8988T (cell line): ENCODE measurements at places on chromosomes 5 and 9.

- no peak for DNase-seq
These were observed 21.4 kb upstream of the HMHB1 start for GRCh38 chr5:143790457-143791112.

DNA sequence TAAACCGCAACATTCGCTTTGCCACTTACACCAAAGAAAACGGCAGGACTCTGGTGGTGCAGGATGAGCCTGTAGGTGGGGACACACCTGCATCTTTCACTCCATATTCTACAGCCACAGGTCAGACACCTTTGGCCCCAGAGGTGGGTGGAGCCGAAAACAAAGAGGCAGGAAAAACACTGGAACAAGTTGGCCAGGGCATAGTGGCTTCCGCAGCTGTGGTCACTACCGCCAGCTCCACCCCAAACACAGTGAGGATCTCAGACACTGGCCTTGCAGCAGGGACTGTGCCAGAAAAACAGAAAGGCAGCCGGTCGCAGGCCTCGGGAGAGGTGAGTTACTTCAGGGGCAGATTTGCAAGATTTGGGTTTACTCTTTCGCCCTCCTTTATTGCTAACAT, 33.8 kb downstream of the KDM3B start:
- DNase-seq = no peak

DNA sequence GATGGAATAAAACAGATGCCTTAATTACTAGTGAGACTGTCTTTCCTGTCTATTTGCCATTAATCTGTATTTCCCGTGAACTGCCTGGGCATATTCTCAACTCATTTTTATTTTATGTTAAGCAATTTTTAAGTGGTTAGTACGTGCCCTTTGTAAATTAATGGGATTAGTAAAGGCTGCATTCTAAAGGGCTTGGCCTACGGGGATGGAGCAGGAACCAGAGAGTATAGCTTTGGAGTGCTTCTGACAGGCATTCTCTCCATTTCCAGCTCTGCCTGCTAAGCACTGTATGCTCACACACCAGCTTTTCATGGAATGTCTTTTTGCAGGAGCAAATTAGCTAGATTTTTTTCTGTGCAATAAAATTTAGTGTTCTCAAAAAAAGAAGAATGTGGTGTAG, 241.2 kb downstream of the MCTP1 start:
- DNase-seq = no peak

DNA sequence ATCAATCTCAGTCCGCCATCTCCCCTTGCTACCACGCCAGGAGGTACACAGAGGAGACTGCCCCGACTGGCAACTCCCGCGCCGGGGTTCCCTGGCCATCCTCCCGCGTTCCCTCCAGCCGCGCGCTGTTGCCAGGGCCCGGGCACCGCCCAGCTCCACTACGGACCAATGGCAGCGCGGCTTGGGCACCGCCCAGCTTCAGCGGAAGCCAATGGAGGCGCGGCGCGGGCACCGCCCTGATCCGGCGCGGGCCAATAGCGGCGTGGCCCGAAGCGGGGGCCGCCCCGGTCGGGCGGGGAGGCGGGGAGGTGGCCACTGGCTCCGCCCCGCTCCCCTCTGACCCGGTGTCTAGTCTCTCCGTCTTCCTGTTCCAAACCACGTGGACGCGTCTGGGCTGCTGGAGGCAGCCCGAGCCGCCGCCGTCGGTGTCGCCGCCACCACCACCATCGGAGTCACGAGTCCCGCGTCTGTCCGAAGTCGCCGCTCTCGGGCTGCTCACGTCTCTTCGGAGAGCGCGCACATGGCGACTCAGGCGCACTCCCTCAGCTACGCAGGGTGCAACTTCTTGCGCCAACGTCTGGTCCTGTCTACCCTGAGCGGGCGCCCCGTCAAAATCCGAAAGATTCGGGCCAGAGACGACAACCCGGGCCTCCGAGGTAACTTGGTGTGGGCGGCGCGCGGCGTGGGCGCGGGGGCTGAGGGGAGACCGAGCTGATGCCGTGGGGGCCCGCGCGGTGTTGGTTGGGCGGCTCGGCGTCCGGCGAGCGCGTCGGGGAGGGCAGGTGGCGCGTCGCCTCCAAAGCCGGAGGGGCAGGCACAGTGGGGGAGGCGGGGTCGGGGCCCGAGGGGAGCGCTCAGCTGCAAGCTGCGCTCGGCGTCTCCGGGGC, at the start of gene RCL1:
RCL1 (plus strand) TSS at position 373 of the 887 bp plus-strand sequence; CDS start at position 521, 148 bp downstream.
- peak; percentile 73 for DNase-seq

- no peak for DNase-seq
These were observed 235.6 kb upstream of the TUSC1 start for GRCh38 chr9:25913806-25914205.

DNA sequence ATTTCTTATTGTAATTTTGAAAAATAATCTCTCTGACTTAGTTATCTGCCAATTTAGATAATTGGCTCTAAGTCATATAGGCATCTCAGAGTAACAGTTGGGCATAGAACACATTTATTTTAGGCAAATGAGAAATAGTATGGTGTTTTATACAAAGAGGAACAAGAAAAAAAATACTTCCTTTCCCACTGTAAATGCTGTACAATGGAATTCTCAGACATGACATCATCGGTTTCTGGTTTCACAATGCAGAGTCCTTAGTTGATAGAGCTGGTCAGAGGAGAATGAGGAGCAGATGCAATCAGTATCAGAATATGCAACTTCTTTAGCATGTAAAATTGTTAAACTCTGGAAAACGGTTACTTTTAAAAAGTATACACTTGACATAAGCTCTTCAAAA, 49.4 kb downstream of the PLK2 start:
- no peak for DNase-seq

DNA sequence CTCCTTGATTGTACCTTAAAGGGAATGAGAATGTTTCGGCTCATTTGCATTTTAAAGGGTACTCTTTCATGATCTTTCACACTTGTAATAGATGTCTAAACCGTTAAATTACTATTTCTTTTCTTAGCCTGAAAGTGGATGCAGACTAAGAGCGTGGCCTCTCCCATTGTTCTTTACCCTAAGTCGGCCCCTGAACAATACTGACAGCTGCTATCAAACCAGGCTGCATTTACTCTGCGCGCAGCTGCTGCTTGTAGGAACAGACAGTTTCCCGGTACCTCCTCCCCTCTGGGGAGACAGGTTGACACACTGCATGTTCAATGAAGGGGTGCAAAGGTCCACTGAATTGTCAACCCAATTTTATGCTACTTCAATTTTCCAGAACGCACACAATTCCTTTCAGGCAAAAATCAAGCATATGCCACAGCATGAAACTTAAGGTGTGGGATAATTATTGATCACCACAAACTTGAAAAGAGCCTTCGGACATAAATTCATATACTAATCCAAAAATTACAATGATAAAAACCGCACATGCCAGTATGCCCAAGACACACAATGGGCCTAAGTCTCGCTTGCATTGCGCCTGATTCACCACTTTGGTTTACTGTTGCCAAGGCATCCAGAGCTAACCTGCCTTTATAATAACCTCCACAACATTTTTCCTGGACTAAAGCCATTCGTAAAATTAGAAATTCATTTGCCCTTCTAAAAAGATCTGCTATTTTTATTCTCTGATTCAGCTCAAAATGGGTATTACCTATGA, 39.7 kb downstream of the TLE1 start:
- no peak for DNase-seq

DNA sequence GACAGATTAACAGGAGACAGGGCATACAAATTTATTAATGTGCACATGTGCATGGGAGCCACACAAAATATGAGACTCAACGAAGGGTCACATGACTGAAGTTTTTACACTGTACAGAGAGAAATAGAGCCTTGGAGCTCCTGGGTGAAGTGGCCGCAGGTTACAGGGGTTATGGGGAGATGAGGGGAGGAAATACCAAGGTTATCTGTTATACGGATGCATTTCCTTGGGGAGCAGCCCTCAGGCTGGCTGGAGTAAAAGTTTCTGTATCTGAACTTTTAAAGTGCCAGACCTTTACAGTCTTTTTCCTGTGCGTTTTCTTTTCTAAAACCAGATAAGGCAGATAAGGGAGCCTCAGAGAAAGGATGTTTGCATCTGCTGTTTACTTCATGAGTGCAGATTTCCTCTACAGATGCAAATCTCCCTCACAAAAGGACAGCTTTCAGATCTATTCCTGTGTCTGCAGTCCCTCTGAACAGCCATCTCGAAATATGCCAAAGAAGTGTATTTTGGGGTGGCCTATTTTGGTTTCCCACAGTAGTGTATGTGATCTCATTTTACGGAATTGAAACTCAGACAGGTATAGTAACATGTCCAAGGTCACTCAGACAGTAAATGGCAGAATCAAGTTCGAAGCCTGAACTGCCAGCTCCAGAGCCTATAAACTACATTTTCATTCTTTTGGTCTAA, 139.3 kb upstream of the FBXL17 start:
- DNase-seq = no peak

DNA sequence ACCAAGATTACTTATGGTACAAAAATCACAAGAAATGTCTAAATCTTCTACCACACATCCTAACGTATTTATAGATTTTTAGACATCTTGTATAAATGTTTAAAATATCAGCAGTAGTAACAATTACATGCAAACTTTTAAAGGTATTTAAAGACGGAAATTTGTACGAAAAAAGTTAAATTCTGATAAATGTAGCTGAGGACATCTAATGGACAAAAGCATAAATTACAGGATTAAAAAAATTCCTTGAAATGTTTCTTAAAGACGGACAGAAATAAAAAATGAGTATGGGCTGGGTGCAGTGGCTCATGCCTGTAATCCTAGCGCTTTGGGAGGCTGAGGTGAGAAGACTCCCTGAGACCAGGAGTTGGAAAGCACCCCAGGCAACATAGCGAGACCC, 15.8 kb downstream of the ERCC8 start:
- DNase-seq = no peak

DNA sequence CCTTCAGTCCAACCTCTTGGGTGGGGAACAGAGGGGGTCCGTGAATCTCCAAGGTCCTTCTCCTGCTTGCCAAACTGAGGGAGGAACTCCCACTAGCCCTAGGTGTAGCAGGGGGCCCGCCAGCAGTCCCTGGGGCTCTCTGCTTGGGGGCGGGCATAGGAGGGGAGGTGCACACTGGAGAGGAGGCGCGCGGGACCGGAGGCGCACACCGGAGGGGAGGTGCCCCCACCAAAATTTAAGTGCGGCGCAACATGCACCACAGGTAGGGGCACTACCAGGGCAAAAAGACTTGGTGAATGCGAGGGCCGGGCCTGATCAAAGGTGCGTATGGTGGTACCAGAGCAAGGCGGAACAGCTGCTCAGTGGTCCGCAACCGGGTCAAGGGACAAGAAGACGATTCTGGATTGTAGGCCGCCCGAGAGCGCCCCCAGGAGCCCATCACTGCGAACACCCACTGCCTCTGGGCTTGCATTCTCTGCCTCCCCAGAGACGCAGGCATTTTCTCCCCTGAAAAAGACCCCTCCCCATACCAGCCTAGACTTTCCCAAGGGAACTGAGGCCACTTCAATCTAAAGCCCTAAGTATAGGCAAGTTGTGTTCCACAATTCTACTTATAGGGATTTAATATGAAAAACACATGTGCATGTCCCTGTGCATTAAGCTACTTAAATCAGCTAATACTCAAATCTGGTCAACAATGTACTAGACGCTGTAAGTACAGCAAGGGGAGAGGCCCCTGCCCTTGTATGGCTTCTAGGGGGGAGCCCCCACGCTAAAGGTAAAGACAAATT, 50.6 kb downstream of the TGFBI start:
- DNase-seq = no peak

GRCh38 chr5:97548739-97549080, 365.7 kb upstream of the RIOK2 start:
- DNase-seq = no peak

DNA sequence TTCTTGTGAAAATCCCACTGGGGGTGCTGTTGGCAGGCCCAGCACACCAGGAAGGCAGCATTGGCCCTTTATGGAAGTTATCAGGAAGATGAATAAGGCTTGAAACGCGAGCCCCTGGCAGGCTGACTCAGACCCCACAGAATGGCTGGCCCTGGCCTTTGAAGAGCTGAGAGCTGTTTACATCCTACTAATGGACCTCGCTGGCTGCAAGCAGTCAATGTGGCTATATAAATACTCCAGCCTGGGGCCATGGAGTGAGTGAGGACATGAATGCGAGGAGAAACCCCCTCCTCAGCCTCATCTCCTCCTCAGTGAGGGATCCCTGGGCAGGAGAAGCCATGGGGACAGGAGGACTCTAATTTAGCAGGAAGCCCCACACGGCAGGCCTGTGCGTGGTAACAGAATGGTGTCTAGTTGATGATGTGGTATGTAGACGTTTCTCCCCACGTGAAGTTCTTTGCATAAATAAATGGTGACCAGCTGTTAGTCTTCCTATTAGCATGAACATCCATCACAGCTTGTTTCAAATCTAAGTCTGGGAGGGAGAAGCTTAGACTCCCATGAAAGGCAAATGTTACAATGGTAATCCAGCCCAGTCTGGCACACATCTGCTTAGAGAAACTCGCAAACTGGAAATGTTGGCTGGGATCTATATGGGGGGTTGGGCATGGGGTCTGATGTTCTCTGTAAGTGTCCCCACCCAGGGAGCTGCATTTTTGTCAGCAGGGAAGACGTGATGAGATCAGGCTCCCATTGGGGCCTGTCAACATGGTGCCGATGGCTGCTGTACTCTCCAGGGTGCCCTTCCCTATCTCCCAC, 175.1 kb upstream of the PITX1 start:
- DNase-seq = peak; percentile 70

DNA sequence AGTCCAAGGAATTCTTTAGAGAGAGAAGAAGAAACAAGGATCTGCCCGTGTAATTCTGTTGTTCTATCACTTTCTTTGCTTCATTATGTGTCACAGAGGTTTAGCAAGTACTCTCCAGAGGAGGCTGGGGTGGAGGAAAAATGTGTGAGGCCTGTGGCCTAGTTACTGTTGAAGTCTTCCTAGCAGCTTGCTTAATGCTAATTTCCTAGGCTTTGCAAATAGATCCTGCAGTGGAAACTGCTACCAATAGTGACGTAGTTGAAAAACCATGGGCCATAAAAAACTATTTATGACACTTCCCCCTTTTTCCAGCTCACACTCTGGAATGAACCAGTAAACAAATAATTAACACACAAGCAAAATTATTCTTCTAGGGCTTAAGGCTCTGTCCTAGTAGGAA, 27.0 kb upstream of the C9orf72 start:
- no peak for DNase-seq

DNA sequence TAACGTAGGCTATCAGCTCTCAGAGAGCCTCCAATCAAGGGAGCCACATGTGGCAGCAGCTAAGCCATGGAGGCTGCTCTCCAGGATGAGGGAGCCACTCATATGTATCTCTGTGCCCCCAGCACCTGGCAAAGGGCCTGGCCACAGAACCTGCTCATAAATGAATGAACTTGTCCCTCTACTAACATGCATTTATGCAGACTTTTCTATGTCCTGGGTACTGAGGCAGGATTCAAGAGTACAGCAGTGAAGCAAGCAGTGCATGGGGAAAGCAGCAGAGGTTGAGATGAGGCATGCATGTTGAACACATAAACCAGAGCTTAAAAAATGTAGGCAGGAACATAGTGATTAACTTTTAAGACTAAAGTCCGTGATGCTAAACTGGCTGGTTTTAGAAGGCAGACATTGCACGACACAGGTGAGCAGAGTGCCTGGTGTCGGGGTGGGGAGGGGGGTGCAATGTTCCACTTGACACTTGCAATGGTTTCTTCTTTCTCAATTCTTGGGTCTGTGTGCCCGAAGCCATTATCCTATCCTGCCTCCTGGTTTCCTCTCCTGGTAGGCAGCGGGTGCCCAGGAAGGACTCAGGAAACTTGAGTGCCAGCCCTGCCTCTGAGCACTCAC, 142.8 kb upstream of the ALDH1B1 start:
- DNase-seq = no peak

GRCh38 chr5:40605295-40605958, 74.3 kb upstream of the PTGER4 start:
- DNase-seq = no peak
